Type B pancreatic cell (in vitro differentiated cells): ENCODE measurements at places on chromosomes 12 and 14. TPM values are rescaled to one million over a fixed set of nuclear protein-coding genes. Genes with fewer than 3 reads are reported as not detected.

DNA sequence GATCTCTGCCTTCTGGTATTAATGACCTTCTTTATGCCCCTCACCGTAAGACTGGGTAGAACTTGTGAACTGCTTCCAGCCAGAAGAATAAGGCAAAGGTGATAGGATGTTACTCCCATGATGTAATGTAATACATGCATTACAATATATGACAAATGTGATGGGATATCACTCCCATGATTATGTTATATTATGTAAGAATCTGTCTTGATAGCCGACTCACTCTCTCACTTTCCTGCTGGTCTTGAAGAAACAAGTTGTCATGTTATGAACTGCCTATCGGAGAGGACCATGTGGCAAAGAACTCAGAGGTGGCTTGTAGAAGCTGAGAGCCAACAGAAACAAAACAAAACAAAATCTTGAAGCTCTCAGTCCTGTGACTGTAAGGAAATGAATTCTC is 30.6 kb upstream of the OSBPL8 start:
- DNase-seq: no peak

GRCh38 chr12:65935906-65936901 is 111.9 kb downstream of the HMGA2 start:
- no peak for DNase-seq

GRCh38 chr12:14769466-14769968 is 33.8 kb downstream of the WBP11 start:
- DNase-seq: no peak

Gene NUAK1
- 6.5 and 8.1 TPM in 2 replicates for total RNA-seq

DNA sequence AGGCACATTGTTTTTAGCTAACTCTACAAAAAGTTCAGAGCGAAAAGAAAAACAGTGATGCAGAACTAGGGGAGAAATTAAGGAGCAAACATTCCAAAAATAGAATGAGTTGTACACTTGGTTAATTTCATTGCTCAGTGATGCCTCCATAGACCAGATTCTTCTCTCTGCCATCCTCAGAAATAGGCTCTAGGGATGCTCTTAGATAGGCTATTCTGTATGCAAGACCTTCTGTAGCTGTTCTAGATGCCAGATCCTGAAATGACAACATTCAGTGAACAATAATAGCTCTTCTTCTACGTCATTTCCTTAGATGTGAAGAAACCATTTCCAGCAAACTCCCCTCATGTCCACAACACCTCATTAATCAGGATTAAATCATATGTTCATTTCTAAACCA is 466.3 kb downstream of the DIO2 start:
- no peak for DNase-seq

Gene CCDC38
- 0.29 TPM in 1 of 2 replicates, not detected in the other for total RNA-seq

Gene SPX
- 0.71 and 0.87 TPM in 2 replicates for total RNA-seq

- DNase-seq: no peak
Measured at GRCh38 chr14:57254884-57255283, 13.8 kb downstream of the EXOC5 start.

Gene NPAS3
- 3.4 and 8.7 TPM in 2 replicates for total RNA-seq

DNA sequence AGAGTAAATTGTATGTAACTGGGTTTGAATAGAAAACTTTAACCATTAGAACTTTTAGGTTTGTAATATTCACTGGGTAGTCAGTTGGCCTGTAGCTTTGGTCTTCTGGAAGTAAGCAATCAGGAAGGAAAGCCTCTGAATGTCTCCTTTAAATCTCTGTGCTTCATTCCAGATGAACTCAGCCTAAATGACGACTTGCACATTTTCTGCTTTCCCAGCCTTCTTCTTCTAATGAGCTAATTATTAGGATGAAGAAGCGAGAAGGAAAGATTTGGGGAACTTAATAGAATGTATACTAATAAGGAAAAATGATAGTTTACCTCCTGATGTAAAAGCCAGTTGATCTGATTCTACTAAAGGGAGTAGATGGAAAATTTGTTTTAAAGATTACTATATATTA is 90.4 kb downstream of the MIA2 start:
- no peak for DNase-seq

DNA sequence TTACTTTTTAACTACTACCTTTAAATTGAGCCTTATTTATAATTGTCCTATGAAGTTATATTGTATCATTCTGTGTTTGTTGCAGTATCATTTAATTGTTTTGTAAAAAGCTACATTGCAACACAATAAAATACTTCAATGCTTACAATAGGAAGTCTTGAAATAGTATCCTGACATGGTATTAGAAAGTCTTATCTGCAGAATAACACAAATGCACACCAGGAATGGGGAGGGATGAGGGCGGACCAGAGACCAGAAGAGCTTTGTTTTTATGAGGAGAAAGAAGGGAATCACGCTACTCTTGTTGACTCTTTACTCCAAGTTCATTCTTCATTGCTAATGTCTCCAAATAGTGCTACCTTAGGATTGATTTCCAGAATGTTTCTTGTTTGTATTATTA is 120.2 kb downstream of the MON2 start:
- no peak for DNase-seq
